ENCODE measurements at places on chromosomes 6 and 20.

GRCh38 chr6:167275436-167275835, 15.7 kb upstream of the UNC93A start:
- DNase-seq, result no peak

DNA sequence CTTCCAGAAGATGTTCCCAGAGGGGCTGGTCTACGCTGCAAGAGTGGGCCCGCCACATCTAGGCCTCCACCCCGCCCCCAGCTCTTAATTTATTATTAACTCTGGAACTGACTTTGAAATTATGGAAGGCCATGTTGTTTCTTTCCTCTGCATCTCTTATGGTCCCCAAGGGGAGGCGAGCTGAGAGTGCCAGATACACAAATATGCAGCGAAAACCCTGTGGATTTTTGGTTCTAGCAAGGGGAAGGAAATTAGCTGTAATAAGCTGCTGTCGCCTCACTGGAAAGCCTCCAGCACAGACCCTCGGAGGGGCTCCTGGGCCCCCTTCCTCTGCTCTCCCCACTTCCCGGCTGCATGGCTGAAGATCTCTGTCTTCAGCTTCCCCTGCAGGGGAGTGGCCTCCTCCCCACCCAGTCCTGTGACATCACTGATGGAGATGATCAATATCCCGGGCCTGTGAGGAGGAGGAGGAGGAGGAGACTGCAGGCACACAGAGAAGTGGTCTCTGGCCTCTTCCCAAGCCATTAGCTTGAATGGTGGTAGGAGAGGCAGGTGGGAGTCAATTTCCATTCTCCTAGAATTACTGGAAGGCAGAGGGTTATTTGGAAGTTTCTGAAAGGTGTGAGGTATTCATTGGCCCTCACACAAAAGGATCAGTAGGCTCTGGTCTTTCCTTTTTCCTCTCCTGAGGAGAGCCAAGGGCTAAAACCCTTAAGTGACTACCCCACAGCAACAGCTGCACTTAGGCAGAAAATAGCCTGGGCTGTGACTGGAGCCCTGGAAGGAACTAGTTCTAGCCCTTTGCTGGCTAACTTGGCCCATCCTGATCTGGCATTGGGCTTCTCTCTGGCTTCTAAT, 39.7 kb upstream of the CCDC167 start:
- no peak for DNase-seq

GRCh38 chr20:17896771-17897369, 71.7 kb downstream of the SNX5 start:
- DNase-seq, result no peak

DNA sequence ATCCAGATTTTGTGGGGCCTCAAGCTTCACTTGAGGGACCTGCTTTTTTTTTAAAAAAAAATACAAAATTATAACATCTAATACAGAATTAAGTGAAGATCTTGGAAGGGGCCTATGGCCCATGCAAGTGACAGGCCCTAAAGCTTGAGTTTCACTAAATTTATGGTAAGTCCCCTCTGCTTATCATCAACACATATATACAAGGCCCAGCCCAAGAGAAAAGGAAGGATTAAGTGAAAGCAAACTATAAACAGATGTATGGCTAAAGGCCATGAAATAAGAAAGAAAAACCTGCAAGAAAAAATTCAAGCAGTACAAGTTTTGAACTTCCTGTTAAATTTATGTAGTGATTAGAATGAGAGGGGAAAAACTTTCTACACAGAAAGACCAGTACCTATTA, 86.8 kb downstream of the CDC40 start:
- DNase-seq, result no peak

- no peak for DNase-seq
These were observed 307.1 kb upstream of the RSPO3 start for GRCh38 chr6:126811321-126811720.

DNA sequence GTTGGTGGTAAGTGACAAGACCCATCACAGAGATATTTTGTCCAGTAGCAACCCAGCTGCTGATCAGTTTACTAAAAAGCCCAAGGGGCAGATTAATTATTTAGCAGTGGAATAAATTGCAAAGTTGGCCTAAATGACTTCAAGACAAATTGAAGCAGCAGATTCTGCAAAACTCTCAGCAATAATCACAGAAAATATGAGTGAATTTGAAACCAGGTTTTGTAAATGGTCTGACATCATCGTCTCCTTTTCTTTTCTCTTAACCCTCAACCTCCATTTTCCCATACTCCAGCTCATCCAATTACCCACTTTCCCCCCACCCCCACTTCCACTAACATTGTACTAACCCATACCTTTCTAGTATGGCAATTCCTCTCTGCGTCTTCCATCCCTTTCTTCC, 11.3 kb upstream of the PTPRK start:
- DNase-seq, result no peak

DNA sequence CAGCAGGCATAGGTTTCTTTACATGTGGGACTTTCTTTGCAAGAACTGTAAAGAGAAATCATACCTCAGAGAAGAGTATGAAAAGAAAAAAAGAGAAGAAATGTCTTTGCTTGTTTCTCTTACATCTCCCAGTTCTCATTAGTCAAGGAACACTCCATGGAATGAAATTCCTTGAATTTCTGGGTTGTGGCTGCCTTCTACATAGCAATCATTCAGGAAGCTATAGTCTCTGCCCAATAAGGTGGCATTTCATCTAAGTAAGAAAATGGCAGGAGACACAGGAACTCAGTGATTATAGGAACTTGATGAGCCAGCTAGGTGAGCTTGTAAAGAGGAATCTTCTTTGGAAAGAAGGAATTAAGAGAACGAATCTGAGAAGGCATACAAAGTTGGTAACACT, 197.0 kb upstream of the FKBP1C start:
- DNase-seq, result no peak

- DNase-seq, result no peak
These were observed 7.5 kb upstream of the DST start for GRCh38 chr6:56650191-56650590.

DNA sequence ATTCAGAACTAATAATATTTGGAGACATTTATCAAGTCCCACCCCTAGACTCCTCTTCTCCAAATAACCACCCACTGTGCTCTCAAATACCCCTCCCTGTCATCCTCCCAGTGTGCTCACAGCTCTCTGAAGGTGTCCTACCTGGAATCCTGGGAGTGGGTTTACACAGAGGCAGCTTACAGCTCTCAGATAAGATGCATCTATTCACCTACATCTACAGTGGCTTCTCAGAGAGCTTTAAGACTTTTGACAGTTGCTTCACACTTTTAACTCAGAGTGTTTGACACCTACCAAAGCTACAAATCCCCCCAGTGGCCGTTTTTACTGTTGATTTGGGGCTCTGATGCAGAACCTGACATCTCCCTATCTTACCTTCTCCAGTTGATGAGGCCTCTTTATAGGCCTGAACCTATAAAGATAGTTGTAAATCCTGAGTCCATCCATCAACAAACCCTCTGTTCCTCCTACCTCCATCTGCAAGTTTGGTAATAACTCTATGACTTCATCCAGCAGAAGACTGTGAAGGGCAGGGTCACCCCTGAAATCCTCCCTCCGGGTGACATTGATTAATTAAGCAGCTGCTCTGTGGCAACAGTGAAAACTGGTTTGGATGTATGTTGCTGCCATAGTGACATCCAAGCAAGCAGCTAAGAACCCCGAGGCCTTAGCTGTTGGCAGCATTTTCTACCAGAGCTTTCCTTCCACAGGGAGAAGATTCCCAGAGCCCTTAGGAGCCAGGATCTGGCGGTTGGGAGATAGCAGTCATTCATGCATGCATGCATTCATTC, 226.1 kb upstream of the RREB1 start:
- no peak for DNase-seq

GRCh38 chr6:102039441-102039840, 645.9 kb downstream of the GRIK2 start:
- no peak for DNase-seq

GRCh38 chr6:141988954-141989705, 143.6 kb upstream of the GJE1 start:
- no peak for DNase-seq

DNA sequence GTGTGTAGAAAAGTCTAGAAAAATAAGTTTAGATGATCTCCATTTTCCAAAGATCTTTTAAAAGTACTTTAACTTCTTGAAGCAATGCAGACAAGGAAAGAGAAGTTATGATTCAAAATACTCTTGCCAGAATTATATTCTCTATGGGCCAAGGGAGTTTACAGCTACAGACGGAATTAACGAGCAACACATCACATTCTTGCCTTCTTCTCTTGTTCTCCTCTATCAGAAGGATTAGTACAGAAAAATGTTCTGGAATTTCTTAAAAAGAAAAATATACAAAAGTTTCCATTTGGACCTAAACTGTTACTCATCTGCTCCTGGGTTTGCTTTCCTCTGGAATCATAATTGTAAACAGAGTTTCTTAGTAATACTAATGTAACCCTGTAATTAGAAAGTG, 284.7 kb upstream of the HSF2 start:
- DNase-seq, result no peak

DNA sequence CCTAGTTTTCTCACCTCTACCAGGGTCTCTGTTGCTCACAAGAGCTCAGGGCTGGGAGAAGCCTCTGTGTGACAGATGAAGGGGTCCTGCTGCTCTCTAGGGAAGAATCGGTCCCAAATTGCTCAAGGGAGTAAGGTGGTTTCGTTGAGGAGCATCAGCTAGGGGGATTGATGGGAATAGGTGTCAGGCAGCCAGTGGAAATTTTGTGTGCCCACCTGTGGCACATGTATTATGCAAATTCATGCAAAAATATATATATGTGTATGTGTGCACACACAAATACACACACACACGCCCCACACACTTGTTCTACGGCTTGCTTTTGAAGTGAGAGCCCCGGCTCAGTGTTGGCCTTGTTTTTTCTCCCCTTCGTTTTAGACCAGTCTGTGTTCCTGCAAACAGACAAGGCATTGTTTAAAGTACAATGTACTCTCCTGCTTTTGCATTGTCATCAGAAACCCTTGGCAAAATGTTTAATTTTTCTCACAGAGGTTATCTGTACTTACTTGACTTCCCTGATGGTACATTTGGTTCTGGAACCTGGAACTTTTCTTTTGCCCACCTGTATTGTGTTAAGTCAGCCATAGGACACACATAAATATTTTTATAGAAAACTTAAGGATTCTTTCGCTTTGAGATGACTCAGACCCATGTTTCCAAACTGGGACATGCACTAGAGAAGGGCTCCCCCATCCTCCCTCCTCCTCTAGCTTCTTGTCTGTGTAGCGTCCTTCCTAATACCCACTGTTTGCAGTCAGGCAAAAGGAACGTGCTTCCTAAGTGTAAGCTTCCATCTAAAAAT, 26.7 kb downstream of the FOXO3 start:
- no peak for DNase-seq

GRCh38 chr6:15498640-15499039, 164.2 kb downstream of the DTNBP1 start:
- no peak for DNase-seq

- DNase-seq, result no peak
These were observed 3.6 kb upstream of the NHLRC1 start for GRCh38 chr6:18126121-18126520.

DNA sequence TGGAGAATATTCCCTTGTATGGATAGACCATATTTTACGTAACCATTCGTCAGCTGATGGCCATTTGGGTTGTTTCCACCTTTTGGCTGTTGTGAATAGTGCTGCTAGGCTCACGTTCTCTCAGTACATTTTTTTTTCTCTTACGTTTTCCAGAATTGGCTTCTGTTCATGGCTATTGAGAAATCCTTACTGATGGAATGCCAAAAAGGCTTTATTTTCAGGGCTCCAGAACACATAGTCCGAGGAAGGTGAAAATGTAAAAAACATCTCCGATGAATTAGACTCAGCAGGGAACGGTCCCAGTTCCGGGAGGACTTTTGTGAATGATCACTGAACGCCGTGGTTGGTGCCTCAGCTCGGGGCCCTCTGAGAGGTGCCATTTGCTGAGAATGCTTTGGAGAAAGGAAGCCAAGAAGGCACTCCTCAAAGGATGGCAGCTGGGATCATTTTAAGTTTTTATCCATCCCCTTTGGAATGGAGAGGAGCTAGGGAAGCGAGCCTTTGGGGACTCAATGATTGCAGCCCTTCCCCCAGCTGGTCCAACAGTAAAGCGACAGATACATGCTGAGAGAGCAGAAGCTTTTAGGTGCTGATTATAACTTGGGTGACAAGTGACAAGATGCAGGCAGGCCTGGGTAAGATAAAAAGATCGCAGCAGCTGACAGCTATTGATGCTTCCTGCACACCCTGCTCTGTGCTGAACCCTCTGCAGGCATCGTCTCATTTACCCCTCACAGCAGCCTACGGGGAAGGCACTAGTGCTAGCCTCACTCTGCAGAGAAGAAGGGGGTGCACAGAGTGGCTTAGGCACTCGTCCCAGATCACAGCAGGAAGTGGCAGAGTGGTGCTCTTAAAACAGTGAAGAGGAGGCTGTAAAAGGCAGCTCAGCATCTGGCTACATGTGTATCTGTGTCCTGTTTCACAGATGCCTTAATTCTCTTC, 133.4 kb upstream of the KCNG1 start:
- DNase-seq, result no peak

DNA sequence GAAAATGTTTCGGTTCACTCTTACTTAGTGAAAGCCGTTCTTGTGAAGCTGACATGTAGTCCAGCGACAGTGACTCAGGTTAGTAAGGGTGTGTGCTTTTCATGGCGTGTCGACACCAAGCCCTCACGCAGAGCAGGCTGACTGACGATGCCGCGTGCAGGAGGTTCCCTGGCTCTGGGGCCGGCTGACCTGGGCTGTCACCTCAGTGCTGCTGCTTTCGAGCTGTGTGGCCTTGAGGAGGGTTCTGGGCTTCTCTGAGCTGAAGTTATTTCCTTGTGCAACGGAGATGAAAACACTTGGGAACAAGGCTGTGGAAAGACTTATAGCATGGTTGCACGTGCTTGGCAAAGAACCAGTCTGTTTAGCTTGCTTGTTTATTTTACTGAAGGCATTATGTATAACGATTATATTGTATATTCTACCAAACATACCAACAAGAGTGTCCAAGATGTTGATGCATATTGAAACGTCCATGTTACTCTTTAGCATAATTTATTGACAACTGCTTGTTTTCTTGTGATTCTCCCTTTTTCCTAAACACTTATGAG, 59.2 kb downstream of the PHACTR3 start:
- no peak for DNase-seq

- DNase-seq, result no peak
These were observed 205.2 kb downstream of the BMP7 start for GRCh38 chr20:57061051-57061900.

DNA sequence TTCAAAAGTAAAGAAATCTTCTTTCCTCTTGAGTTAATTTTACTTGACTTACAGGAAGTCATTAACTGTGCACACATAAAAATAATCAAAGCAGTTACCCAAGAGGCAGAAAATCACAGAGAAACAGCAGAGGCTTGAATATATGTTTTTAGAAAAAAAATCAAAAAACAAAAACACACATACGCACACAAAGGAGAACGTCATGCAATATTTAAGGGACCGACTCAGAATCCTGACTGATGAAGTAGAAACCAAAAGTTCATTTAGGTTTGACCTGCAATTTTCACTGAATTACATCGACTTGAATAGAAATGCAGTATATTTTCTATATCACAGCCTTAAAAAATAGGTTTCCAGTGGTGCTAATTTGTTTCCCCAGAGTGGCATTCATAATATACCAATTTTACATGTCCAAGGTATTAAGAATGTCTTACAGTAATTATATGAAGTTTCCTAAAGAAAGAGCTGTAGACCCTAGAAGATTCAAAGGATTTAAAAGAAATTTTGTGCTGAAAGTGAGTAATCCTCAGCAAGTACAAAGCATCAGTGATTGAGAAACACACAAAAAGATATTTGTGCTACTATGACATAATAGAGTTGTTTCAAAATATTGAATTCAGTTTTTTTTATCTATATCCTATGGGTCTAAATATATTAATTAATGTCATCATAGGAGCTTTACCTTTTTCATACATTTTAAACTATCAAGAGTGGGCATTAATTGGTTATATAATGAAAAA, 358.5 kb upstream of the RUNX2 start:
- no peak for DNase-seq

- peak; percentile 69 for DNase-seq
These were observed 96.5 kb downstream of the HFE start for GRCh38 chr6:26183581-26184366.
